Ammon's horn (tissue), 1 donor: ENCODE measurements at places on chromosomes 4 and X.
A peak's percentile ranks its signal among the peaks of the same experiment; 100 is the strongest.

DNA sequence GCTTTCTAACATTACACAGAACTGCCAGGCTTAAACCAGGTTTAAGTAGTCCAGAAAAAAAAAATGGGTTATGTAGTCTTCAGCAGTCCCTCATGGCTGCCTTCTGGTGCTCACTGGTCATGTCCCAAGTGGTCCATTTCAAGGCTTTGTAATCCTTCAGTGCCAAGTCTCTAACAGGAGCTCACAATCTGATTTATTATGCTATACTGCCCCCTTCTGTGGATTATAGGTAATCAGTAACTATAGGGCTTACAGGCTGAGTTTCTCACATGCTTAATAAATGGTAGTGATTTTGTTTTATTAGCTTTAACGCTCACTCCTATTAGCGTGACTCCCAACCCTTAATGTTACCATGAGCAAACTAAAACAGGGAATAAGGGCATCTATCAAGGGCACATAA is 92.5 kb upstream of the EDA2R start:
- peak; percentile 25 for DNase-seq

- no peak for DNase-seq
Measured at GRCh38 chrX:154737136-154737535, 13.7 kb downstream of the GAB3 start.

DNA sequence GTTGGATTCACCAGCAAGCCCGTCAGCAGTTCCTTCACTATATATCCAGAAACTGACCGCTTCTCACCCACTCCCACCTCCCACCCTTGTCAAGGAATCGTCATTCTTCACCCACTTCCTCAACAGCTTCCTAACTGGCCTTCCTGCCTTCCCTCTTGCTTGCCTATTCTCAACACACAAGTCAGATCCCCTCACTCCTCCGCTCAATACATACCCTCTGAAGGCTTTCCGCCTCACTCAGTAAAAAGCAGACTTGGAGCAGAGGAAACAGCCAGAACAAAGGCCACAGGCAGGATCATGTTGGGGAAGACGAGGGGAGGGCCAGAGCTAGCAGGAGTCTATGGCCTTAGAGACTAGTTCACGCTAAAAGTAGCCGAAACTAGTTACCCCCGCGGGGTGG is 23.7 kb downstream of the RWDD4 start:
- no peak for DNase-seq

GRCh38 chr4:74362347-74362746 is 2.6 kb upstream of the EREG start:
- no peak for DNase-seq

DNA sequence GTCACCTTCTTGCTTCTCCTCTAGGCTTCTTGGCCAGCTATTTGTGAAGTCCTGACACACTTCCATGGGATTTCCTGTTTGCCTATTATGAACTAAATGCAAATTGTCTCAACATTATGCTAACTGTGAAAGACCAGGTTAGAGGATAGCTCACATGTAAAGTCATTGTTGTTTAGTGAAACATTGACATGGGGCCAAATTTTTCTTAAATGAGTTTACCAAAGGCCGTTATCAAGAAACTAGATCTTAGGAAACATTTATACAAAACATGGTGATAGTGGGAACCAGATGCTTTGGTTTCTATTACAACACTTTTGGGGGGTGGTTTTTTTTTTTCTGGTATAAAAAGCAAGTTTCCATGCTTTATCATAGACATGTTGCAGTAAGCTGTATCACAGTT is 466.8 kb upstream of the FAM241A start:
- no peak for DNase-seq

DNA sequence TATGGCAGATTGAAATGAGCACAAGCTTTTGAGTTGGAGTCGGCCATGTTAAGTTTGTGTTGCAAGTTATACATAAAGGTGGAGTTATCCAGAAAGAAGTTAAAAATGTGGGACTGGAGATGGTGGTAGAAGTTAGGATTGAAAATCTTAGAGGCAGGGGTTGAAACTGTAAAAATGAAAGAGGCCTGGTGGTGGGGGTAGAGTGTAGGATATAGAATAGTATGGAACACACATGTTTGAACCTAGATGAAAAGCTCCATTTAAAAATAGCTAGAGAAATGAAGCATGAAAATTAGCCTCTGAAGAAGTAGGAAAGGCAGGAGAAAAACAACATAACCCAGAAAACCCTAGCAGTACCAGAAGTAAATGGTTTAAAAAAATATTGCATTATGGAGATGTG is 131.8 kb upstream of the ENPEP start:
- no peak for DNase-seq

DNA sequence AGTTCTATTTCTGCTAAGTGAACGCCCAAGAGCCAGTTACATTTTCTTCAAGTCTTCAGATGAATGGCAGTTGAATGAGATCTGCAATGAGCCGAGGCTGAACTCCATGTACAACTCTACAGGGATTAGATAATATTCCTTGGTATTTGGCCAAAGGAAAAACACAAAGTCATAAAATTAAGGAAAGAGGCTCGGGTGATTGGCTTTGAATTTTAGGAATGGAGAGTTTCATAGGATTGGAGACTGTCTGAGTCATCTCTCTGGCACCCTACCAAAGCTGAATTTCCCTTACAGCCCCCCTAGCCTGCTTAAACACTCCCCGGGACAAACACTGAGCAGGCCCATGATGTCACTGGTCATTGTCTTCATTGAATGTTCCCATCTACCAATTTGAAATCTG is 188.0 kb upstream of the C1QTNF7 start:
- no peak for DNase-seq

- DNase-seq = no peak
Measured at GRCh38 chrX:112627206-112627605, 52.5 kb downstream of the LHFPL1 start.

DNA sequence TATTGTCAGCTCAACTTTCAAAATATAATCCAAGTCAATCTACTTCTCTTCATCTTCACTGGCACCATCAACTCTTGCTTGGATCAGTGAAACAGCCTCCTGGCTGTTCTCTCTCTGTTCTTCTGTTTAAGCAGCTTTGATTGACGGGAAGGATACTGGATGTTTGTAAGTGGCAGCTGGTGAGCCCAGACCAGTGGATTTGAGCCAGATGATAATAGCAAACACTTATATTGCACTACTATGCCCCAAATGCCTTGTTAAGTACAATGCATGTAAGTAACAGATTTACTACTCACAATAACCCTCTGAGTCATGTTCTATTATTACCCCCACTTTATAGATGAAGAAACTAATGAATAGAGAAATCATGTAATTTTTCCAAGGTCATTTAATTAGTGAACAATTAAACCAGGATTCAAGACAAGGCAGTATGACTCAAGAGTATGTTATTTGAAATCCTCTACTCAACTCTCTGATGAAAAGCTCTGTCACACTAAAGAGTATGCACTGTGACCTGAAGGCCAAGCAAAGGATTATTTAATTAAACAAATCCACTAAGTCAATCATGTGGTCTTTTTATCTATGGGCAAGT is 44.8 kb downstream of the SPANXN3 start:
- DNase-seq = no peak

GRCh38 chrX:43345166-43345565 is 310.9 kb upstream of the MAOA start:
- DNase-seq = no peak

DNA sequence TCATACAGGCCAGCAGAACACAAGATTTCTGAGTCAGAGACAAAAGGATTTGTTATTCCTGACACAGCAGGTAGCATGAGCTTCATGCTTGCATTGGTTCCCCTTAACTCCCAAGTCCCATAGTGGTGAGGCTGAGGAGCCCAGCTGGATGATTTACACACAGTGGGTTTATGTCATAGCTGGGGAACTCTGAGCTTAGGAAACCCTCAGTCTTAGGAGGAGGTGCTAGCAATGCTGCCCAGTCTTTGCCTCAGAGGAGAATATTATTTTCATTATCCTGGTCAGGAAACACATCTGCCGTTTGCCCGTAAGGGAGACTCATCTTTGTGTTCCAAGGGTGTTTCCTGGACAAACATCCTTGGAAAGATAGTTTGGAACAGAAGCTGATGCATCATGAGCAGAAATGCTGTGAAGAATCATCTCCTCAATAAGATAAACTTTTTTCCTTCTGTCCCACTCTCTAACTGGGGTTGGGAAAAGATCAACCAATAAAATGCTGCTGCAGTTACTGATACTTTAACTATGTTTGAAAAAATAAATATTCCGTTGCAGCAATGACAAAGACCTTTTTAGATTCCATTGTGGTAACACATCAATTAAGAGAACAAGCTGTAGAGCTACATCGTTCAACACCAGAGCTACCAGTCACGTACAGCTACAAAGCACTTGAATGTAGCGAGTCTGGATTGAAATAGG is 146.8 kb downstream of the DCLK2 start:
- no peak for DNase-seq

GRCh38 chr4:54914781-54915180 is 210.6 kb downstream of the KDR start:
- no peak for DNase-seq

DNA sequence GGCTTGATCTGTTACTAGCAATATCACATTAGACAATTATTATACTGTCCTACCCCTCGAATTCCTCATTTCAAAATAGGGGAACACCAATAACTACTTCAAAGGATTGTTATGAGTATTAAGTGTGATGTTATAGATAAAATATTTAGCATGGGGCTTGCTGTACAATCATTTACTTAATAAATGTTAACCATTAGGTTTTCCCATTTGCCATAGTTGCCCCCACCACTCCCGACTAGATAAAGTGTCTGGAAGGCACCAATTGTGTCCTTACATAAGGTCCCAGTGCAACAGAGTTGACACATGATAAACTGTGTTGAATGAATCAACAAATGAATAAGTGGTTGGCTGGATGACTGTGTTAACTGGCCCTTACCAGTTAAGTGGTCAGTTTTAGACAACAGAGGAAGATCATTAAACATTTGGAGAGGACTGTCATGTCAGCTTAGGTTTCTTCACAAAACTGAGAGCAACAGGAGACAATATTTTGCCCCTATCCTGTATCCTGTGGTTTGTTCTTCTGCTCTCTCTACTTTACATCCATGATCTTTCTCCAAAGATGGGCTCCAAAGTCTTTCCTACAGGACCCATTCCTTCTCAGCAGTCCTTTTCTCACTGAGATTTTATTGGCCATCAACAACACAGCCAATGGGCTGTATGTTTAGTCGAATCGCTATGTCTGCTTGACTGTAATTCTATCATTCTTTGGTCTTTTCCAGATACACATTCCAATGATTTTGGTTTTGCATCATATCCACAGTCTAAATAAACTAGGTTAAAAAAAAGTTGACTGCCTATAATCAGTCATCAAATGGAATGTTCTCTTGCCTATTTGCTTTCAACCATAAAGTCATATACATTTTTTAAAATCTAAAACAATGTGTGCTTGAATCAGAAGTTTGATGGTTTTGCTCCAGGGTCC is 74.4 kb downstream of the RNF150 start:
- no peak for DNase-seq
